ENCODE measurements at places on chromosomes 6 and 20.

- DNase-seq, result no peak
Measured at GRCh38 chr6:12967686-12968085, 251.1 kb downstream of the PHACTR1 start.

- no peak for DNase-seq
Measured at GRCh38 chr6:147507162-147508041, 1.1 kb upstream of the SAMD5 start.

GRCh38 chr6:169274781-169275180 is 21.1 kb upstream of the THBS2 start:
- no peak for DNase-seq

GRCh38 chr6:149264629-149265028 is 52.9 kb upstream of the TAB2 start:
- no peak for DNase-seq

DNA sequence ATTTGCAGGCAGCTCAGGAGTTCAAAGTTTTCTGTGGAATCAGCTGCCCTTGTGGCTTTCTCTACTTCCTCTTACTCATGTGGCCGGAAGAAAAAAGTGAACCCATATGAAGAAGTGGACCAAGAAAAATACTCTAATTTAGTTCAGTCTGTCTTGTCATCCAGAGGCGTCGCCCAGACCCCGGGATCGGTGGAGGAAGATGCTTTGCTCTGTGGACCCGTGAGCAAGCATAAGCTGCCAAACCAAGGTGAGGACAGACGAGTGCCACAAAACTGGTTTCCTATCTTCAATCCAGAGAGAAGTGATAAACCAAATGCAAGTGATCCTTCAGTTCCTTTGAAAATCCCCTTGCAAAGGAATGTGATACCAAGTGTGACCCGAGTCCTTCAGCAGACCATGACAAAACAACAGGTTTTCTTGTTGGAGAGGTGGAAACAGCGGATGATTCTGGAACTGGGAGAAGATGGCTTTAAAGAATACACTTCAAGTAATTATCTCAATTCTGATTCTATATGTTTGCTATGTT is 1.1 kb downstream of the MGME1 start:
- DNase-seq, result peak; percentile 14

DNA sequence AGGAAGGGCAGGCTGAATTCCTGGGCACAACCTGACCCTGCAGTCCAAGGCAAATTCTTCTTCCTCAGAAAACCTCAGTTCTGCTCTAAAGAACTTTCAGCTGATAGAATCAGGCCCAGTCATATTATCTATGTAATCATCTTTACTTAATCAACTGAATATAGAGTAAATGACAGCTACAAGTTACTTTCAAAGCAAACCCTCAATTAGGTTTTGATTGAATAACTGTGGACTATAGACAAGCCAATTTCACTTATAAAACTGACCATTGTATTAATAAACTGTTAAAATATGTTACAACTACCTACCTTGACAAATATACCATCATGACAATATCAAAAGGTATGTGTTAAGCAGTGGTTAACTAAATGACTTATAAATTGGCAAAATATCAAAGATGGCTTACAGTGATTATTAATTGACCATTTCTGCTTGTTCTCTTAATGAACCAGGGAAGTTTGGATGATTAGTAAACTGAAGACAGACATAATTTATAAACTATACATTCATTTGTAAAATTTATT is 46.1 kb upstream of the ADGRF5 start:
- no peak for DNase-seq

- peak; percentile 86 for DNase-seq
Measured at GRCh38 chr6:110592765-110593164, 116.4 kb upstream of the SLC22A16 start.

- no peak for DNase-seq
Measured at GRCh38 chr20:46894579-46894958, at the start of gene EYA2. Gene EYA2 (plus strand): TSS chr20:46894843. CDS start chr20:46990011, 95,168 bp downstream.

DNA sequence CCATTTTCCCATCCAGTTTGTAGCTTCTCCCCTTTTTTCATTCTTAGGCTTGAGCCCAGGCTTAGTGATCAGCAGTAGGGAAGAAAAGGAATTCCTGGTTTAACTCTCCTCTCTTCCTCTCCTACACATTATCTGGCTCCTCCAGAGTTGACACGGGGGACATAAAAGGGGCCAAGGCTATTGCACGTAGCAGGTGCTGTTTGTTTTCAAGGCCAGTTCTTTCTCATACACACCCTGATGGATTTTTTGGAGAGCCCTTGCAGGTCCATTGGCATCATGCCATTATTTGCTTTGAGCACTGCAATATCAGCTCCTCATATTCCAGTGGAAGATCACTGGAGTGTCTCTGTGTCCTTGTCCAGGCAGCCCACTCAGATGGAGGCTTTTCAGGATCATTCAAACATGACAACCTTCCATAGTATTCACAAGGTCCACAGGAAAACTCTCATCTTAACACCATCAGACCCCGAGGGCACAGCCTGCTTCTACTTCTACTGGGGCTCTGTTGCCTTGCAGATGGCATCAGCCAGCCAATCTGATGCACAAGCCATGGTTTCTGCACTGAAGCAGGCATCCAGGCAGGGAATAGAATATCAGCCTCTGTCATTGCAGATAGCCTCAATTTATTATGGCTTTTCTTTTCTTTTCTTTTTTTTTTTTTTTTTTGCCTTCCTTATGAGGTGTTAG is 18.8 kb downstream of the PLCB4 start:
- no peak for DNase-seq

DNA sequence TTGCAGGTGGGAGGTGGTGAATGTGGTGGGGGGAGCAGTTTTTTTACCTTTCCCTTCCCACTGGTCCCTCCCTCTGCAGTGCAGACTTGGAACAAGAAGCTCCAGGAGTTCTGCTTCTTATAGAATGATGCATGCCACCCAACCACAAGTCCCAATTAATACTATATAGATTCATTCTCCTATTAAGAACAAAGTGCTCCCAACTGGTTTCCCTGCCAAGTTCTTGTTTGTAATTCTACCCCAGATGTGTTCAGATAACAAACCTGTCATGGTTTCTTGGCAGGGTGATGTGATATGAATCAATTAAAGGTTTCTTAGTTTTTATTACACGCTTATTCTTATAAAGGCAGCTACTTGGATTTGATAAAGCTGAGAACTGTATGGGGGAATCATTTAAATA is 23.9 kb downstream of the HDDC2 start:
- DNase-seq, result no peak

DNA sequence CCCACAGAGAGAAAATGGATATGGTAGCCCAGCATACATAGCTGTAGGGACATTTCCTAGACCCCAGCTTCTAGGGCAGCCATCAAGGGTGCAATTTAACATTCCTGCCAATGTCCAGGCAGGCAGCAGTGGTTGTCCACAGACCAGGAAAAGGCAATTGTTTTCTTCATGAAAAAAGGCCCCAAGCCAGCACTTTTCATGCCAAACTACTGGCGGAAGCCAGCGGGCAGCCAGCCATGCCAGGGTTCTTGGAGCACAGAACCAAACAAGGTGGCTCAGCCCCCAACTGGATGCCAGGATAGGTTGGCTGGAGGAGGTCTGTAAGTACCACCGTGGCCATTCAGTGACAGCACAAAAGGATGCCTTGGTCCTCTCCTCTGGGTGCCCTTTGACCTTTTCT is 94.6 kb downstream of the BANF2 start:
- DNase-seq, result peak; percentile 23

DNA sequence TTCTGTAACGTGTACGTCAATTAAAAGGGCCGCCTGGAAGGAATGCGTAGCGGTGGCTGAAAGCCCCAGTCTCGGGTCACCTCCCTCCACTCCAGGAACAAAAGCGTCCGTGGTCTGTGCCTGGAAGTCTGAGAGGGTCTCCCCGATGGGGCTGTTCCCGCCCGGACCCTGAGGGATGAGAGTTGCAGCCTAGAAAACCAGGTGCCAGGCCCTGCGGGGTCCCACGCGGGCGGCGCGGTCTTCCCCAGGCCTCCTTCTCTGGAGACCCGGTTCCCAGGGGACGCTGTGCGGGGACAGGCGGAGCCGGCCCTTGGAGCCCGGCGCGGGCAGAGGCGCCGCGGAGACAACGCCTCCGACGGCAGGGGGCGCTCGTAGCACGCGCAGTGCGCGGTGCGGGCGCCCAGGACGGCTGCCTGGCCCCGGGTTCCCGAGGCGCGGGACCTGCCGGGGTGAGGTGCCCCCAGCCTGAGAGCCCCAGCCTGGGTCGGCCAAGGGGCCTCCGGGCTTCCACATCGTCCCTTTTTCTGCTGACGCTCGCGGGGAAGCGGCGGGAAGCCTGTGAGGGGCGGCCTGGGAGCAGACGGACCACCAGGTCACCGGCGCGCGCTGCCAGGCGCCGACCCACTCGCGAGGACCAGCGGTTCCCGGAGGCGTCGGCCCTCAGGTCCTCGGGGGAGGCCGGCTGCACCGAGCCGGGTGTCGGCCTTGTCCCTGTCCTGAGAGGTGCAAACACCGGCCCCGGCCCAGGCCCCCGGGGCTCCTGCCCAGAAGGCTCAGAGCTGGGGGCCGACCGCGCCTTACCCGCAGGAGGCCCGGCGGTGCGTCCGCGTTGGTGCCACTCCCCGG is 5.3 kb upstream of the FOXC1 start:
- no peak for DNase-seq

GRCh38 chr6:71011871-71012371 is 55.1 kb upstream of the B3GAT2 start:
- peak; percentile 89 for DNase-seq

- no peak for DNase-seq
Measured at GRCh38 chr6:149342525-149342924, 25.0 kb downstream of the TAB2 start.

DNA sequence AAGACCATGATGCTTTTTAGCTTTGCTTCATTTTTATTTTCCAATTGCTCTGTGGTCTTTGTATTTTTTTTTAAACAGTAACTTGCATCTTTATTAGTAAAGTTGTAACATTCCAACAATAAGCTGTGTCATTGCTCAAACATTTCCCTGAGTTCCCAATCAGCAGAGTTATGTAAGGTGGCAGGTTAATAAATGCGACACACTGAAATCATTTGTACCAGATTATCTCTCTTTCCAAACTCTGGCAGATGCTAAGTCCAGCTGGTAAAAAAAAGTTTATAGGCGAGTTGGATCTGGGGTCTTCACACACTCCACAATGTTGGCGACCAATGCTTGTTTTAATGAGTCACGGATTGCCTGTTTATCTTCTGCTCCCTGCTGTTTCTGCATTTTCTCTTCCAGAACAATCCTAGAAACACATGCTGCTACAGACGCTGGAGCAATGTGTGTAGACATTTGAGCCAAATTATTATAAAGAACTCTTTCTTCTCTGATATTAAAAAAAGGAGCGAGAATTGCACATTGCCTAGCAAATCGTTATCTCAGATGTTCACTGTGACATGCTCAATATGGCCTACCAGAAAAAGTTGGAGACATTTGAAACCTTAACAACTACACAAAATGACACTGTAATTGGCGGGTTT is 113.6 kb upstream of the IFNGR1 start:
- no peak for DNase-seq

DNA sequence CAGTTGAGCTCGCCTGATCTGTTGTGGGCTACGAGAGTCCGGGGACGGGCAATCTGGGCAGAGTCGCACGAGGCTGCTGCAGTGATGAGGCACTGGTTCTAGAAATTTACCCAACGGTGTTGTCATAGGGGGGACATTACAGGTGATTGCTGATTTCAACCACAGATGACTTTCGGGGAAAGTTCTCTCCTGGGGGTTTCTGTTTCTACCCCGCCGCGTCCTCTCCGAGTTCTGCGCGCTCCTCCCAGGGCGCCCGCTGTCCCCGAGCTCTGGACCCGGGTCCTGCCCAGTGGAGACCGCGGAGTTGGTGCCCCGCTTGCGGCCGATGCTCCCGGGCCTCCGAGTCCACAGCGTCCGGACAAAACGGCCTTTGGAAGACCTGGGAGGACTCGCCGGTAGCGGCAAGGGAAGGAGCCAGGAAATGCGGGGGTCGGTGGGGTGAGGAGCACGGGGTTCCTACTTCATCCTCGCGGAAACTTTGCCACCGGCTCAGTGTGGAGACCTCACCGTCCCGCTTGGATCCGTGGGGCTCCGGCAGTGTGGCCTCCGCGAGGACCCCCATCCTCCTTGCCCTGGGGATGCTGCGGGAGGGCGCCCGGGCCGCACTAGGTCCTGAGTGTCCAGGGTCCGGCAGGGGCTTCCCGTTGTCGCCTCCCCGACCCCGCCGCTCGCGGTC is 12.3 kb upstream of the RAET1L start:
- DNase-seq, result no peak

- DNase-seq, result no peak
Measured at GRCh38 chr6:11718463-11718862, 60.1 kb downstream of the ADTRP start.

GRCh38 chr6:166970776-166971175 is 14.4 kb upstream of the RNASET2 start:
- no peak for DNase-seq

DNA sequence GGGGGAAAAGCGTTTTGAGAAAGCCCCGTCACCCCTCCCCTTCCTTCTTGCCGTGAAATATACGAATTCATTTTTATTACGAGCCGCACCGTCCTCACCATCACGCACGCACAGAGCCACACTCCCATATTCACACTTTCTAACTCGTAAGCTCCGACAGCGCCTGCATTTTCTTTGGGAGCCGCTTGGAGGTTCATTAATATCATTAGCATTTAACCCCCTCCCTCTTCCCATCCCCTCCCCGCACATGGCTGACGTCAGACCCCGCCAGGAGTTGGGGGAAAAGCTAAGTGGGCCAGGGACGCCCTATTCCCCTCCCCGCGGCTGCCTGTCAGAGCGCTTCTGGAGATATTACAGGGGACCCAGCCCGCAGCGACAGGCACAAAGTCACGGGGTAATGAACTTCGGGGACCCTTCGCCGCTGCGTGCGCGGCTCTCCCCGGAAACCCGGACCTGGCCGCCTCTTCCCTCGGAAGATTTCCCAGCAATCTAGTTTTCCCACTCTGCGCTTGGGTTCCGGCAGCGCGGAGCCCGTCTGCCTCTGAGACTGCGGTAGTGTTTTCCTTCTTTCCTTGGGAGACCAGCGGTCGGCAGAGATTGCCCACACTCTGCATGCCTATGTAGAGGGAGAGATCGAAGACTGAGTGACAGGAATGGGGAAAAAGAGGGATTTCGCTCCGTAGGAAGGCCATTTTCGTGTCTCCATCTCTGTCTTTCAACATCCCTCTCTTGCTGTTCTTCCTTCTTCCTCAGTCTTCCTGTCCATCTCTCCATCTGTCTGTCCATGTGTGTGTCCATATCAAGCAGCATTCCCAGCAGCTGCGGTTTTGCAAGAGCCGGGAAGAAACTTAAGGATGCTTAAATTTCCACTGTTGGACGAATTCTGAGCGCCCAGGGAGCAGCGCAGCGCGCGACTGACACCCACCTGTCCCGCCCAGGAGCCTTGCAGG is at the start of gene NR2E1:
Gene NR2E1, plus strand, starts transcription at position 309 of the 950 bp plus-strand sequence. CDS start 744 bp downstream, outside the sequence.
- DNase-seq, result no peak

- DNase-seq, result no peak
Measured at GRCh38 chr6:43627008-43627825, 1.8 kb downstream of the GTPBP2 start.

DNA sequence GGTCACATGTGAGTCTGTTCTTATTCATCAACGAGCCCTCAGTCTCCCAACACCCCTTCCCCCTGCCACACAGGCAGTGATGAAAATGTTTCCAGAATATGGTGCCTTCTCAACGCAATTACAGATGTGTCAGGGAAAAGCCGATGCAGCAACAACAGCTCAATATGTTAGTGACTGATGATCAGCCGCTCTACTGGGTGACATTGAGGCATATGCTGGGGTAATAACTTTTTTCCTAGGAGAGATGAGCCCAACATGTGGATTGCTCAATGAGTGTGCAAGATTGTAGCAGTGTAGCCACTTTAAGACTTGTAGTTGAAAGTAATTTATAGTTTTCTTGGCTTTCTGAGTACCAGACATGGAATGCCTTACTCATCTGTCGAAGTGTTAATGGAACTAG is 49.4 kb downstream of the DTD1 start:
- peak; percentile 75 for DNase-seq

Measured in spinal cord (tissue), 10 donors.